A549 treated with AZD2906 at 1 μM for 4 hours (cell line): ENCODE measurements at places on chromosomes 7 and 10. TPM values are rescaled to one million over a fixed set of nuclear protein-coding genes. Genes with fewer than 3 reads are reported as not detected.

FRMD4A gene
- total RNA-seq = 2.9 to 4.0 TPM (median 3.5 TPM) in 5 replicates

WBP1L gene
- 23.5 to 26.9 TPM (median 26.7 TPM) in 5 replicates for total RNA-seq

COL1A2 gene
- total RNA-seq = 0.08 to 0.10 TPM in 2 of 5 replicates, not detected in the others

TMEM236 gene
- 0.03 to 0.07 TPM (median 0.05 TPM) in 5 replicates for total RNA-seq

PON3 gene
- 32.5 to 39.3 TPM (median 39.2 TPM) in 5 replicates for total RNA-seq

FFAR4 gene
- total RNA-seq = 0.04 to 0.14 TPM (median 0.09 TPM) in 5 replicates

ASAH2 gene
- total RNA-seq = 0.63 to 2.7 TPM (median 1.5 TPM) in 5 replicates

MOGAT3 gene
- not detected in 5 replicates for total RNA-seq

ZNF37A gene
- total RNA-seq = 4.2 to 6.1 TPM (median 4.9 TPM) in 5 replicates

TWIST1 gene
- 1.4 to 3.7 TPM (median 3.3 TPM) in 5 replicates for total RNA-seq

POM121 gene
- total RNA-seq = 37.3 to 39.9 TPM (median 38.1 TPM) in 5 replicates

CALHM1 gene
- total RNA-seq = 0.02 TPM in 1 of 5 replicates, not detected in the others

MRLN gene
- not detected in 5 replicates for total RNA-seq

ANKRD1 gene
- total RNA-seq = 29.0 to 52.3 TPM (median 41.3 TPM) in 5 replicates

CCL26 gene
- total RNA-seq = 7.7 to 10.9 TPM (median 7.9 TPM) in 5 replicates

PON1 gene
- 0.52 to 1.6 TPM (median 0.97 TPM) in 5 replicates for total RNA-seq

SLC39A12 gene
- not detected in 5 replicates for total RNA-seq

TMEM139 gene
- total RNA-seq = 0.66 to 1.2 TPM (median 1.2 TPM) in 5 replicates

STEAP2 gene
- 3.0 to 4.2 TPM (median 3.9 TPM) in 5 replicates for total RNA-seq

ZNF33A gene
- 6.8 to 8.4 TPM (median 7.9 TPM) in 5 replicates for total RNA-seq

OR2A12 gene
- total RNA-seq = not detected in 5 replicates

TCTN3 gene
- 39.1 to 43.7 TPM (median 42.0 TPM) in 5 replicates for total RNA-seq

GOLGA7B gene
- 3.4 to 4.0 TPM (median 3.8 TPM) in 5 replicates for total RNA-seq

KCTD7 gene
- 5.3 to 6.2 TPM (median 5.8 TPM) in 5 replicates for total RNA-seq

ASNS gene
- 50.1 to 63.2 TPM (median 57.8 TPM) in 5 replicates for total RNA-seq

ADAM8 gene
- 2.2 to 4.2 TPM (median 2.9 TPM) in 5 replicates for total RNA-seq

C10orf67 gene
- total RNA-seq = 0.05 to 0.19 TPM (median 0.09 TPM) in 4 of 5 replicates, not detected in the other

TAS2R41 gene
- not detected in 5 replicates for total RNA-seq

OR13A1 gene
- total RNA-seq = 0.06 TPM in 1 of 5 replicates, not detected in the others

TMEM26 gene
- 0.05 to 0.10 TPM (median 0.06 TPM) in 5 replicates for total RNA-seq

CHAT gene
- total RNA-seq = not detected in 5 replicates

DHX32 gene
- 28.4 to 37.6 TPM (median 33.0 TPM) in 5 replicates for total RNA-seq

TFR2 gene
- 2.1 to 2.8 TPM (median 2.5 TPM) in 5 replicates for total RNA-seq

CAMK2B gene
- 0.17 to 0.49 TPM (median 0.24 TPM) in 5 replicates for total RNA-seq

C10orf71 gene
- total RNA-seq = not detected in 5 replicates

SYT15B gene
- total RNA-seq = 3.1 to 4.0 TPM (median 3.6 TPM) in 5 replicates

GJC3 gene
- 0.09 to 0.24 TPM (median 0.20 TPM) in 4 of 5 replicates, not detected in the other for total RNA-seq

DYDC2 gene
- 0.09 to 0.19 TPM in 2 of 5 replicates, not detected in the others for total RNA-seq

TMEM130 gene
- total RNA-seq = 0.30 to 0.59 TPM (median 0.38 TPM) in 5 replicates

EGR2 gene
- 0.22 to 0.32 TPM (median 0.29 TPM) in 5 replicates for total RNA-seq

PROSER2 gene
- total RNA-seq = 32.8 to 46.7 TPM (median 46.4 TPM) in 5 replicates

NODAL gene
- total RNA-seq = not detected in 5 replicates

CBX3 gene
- 216 to 269 TPM (median 223 TPM) in 5 replicates for total RNA-seq

SPDYE2B gene
- not detected in 5 replicates for total RNA-seq

HACD1 gene
- 32.5 to 57.4 TPM (median 57.0 TPM) in 5 replicates for total RNA-seq

ZNF746 gene
- 16.7 to 19.6 TPM (median 19.2 TPM) in 5 replicates for total RNA-seq

CTBP2 gene
- 107 to 131 TPM (median 123 TPM) in 5 replicates for total RNA-seq

HOXA6 gene
- total RNA-seq = 1.1 to 1.8 TPM (median 1.4 TPM) in 5 replicates

CCL24 gene
- total RNA-seq = 0.18 TPM in 1 of 5 replicates, not detected in the others

PODXL gene
- total RNA-seq = 31.8 to 47.5 TPM (median 42.1 TPM) in 5 replicates

UCMA gene
- not detected in 5 replicates for total RNA-seq

ZNF467 gene
- 0.92 to 1.6 TPM (median 1.2 TPM) in 5 replicates for total RNA-seq

IGF2BP3 gene
- total RNA-seq = 24.0 to 37.3 TPM (median 29.7 TPM) in 5 replicates

GRM8 gene
- total RNA-seq = 0.05 to 0.07 TPM in 2 of 5 replicates, not detected in the others

TAS2R3 gene
- total RNA-seq = not detected in 5 replicates

PIP gene
- 0.16 to 0.41 TPM (median 0.29 TPM) in 3 of 5 replicates, not detected in the others for total RNA-seq

BEND7 gene
- total RNA-seq = 8.4 to 10.4 TPM (median 10.0 TPM) in 5 replicates
